Endodermal cell (in vitro differentiated cells): ENCODE measurements at places on chromosomes 5 and 9.

GRCh38 chr5:151092762-151093161 is 11.9 kb upstream of the TNIP1 start:
- no peak for DNase-seq

DNA sequence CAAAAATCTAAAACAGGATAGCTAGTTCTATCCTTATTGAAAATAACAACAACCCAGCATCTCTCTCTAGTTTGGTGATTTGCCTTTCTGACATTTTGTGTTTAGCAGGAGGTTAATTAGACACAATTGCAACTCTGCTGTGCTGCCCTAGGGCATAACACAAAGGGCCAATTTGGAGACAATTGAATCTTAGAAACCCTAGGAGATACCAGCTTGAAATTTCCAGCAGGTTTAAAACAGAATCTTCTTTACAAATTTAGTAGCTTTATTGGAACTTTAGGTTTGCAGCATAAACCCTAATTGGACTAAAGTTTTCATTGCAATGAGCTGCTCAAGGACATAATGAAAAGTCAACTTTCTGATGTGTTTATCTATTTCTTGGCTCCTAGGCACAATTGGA is 166.7 kb upstream of the FER start:
- no peak for DNase-seq

GRCh38 chr5:93575461-93576414 is 5.3 kb downstream of the NR2F1-AS1 start:
- no peak for DNase-seq

GRCh38 chr9:115952430-115953292 is 200.9 kb upstream of the PAPPA start:
- DNase-seq, result no peak
